ENCODE measurements at places on chromosomes 5 and 9.

DNA sequence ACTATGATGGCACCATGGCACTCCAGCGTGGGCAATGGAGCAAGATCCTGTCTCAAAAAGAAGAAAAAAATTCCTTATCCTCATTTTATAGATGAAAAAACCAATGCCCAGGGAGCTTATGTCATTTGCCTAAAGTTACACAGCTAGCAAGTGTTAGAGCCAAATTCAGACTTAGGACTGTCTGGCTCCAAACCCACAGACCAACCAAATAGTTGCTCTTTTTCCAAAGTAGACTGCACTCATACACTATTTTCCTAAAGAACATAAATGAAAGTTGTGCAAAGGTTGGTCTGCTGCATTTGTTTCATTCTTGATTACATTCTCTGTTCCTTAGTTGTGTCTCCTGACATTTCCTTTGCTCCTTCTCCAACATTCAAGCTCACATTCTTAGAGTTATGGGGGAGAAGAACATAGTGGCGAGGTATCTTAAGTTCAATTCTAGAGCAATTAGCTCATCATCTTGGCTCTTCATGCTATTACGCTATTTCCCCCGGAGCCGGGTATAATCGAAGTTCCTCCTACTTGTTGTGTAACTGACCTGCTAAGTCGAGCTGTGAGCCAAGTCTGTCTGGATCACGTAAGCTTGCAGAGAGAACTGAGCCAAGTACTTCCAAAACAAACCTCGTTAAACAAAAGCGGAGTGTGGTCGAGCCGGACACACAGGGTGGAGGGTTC is 138.3 kb downstream of the RFK start:
- DNase-seq = no peak

GRCh38 chr9:77210116-77210515 is 32.8 kb downstream of the VPS13A start:
- no peak for DNase-seq

- no peak for DNase-seq
Observed at GRCh38 chr9:34582787-34583186, 6.7 kb downstream of the CNTFR start.

- no peak for DNase-seq
Observed at GRCh38 chr5:128774605-128775004, 190.7 kb upstream of the SLC27A6 start.

DNA sequence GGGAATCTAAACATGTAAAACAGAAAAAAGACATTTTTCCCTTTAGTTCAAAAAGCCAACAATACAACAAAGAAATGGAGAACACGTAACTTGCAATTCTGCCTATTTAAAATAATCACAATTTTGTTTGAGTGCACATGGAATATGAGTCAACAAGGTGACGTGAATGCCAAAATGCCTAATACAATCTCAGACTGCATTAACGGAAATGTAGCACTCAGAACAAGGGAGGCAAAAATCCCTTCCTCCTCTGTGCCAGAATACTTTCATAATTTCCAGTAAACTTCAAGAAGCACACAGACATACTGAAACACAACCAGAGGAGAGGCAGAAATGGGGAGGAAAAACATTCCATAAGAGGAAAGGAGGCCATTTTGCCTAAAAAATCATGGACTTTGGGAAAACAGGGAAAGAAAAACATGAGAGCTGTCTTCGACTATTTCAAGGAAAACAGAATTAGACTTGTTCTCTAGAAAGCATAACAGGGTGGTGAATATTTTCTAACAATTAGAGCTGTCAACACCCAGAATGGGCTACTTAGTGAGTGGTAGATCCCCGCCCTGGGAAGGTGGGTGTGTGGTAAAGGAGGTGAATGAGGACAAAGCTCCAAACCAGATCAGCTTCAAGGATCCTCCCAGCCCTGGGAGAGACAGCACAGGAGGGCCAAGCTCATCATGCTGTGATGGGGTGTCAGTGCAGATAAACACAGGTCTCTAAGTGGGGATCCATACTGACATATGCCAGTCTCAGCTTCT is 48.2 kb downstream of the ABCA1 start:
- no peak for DNase-seq

DNA sequence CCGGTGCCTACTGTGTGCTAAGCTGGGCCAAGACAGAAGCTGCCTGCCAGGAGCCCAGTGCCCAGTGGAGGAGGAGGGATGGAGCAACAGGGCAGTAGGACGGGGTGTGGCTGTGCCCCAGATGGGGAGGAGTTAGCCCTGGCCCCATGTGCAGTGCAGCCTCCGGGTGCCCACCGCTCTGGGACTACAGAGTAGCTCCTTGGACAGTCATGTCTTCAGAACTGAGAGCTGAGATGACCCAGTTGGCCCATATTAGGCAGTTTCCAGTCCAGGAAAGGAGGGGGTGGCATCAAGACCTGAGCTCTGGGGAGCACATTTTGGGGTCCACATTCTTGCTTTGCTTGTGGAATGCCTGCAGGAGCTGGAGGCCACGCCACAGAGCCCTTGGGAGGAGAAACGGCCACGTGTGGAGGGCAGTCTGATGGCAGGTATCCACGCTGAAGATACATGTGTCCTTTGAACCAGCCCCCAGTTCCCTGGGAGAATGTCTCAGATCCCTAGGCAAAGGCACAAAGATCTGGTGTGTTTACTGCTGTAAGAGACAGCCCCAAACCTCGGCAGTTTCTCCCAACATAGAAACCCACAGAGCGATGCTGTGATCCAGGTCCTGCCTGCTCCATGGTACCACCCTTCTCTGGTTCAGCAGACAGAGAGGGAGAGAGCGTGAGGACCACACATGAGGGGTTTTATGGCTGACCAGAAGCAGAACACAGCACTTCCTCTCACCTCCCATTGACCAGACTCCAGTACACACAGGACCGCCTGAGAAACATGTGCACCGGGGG is 46.8 kb upstream of the FCN1 start:
- no peak for DNase-seq

DNA sequence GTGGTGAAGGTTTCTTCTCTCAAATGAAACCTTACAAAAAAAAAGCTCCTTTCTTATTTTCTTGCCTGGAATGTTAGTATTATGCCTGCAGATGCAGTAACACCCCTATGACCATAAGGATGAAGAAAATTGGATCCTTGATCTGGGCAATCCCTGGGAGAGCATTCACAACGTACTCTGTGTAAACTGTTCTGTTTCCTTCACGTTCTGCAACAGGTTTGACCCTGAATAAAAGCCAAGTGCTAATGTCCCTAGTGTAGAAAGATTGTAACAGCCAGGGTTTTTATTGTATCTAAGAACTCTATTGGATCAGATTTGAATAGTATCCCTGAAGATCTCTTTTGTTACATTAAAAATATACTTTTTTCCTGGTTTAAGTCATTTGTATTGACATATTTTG is 1639.6 kb upstream of the ACO1 start:
- DNase-seq = no peak

- no peak for DNase-seq
Observed at GRCh38 chr9:97966493-97966892, 16.6 kb upstream of the ANP32B start.

DNA sequence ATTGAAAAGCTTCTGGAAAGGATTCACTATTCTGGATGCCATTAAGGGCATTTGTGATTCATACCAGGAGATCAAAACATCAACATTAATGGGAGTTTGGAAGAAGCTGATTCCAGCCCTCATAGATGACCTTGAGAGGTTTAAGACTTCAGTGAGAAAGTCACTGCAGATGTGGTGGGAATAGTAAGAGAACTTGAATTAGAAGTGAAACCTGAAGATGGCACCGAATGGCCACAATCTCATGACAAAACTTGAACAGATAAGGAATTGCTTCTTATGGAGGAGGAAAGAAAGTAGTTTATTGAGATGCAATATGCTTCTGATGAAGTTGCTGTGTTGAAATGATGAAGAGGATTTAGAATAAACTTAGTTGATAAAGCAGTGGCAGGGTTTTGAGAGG is 254.6 kb upstream of the SLC24A2 start:
- no peak for DNase-seq

DNA sequence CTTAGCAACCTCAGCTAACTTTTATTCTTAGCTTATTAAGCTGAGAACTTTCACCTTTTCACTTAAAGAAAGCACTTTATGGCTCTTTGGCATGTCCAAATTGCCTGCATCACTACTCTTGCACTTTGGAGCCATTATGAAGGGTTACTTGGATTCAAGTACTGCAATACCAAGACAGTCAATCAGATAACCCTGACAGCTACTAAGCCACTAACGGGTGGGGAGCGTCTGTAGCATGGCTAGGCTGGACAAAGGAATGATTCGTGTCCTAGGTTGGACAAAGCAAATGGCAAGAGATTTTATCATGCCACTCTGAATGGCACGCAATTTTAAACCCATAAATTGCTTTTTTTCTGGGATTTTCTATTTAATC is 39.6 kb downstream of the TRPM6 start:
- DNase-seq = no peak

- DNase-seq = no peak
Observed at GRCh38 chr5:19285286-19285685, 702.7 kb downstream of the CDH18 start.

GRCh38 chr9:34341659-34342295 is 12.4 kb downstream of the NUDT2 start:
- DNase-seq = no peak

GRCh38 chr5:543755-544674 is 19.8 kb upstream of the SLC9A3 start:
- no peak for DNase-seq

DNA sequence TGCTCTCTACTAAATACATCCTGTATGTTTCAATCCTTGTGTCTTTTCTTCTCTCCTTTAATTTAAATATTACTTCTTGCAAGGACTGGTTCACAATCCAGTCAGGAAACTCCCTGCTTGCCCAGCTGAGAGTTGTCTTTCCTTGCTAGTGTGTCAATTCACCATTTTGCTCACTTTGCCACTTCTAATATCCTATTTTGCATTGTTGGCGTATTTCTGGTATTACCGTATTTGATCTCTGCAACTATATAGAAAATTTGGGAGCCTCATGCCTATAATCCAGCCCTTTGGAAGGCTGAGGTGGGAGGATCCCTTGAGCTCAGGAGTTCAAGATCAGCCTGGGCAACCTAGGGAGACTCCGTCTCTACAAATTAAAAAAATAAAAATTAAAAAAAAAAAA is 90.5 kb upstream of the TTC23L start:
- no peak for DNase-seq

DNA sequence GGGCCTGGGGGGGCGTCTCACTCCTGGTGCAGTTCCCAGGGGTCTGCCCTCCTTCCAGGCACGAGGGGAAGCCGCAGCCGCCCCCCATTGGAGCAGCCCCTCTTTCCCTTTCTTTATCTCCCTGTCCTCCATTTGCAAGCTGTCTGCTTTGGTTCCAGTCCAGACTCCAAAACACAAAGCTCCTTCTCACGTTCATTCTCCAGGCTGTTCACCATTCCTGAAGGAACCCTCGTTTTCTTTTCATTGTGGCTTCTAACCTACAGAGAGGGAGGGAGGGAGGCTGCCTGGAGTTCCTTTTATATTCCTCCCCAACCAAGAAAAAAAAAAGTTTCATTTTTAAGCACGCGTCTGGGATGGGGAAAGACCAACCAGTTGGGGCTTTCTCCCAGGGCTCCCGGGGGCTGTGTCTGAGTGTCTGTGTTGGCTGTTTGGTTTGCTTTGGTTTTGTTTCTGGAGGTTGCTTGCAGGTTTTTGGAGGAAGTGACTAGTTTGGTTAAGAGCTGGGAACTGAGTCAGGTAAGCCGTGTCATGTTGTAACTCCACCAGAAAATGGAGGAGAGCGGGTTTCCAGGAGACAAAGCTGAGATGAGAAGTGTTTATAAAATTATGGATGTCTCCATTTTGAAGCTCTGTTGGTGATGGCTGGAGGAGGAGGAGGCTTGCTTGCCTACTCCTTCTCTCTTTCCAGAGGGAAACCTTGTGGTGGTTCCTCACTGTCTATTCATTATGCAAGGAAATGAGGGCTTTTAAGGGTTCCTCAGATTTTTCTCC is 1.6 kb downstream of the ZNF462 start:
- no peak for DNase-seq

DNA sequence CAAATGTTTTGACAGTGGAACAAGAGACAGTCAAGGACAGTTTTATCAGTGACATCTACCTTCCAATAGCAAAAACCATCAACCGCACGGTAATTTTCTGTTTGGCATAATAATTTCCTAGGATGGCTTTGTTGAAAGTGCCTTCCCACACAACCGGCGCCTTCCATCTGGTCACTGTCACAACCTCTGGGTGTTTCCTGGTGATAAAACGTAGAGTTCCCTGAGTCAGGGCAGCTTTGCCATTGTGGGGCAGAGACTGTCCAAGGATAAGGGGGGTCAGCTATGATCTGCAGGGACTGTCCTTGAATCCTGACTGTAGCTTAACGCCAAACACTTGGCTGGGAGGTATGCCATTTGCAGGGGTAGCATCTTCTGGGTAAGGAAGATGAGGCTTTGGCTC is 47.6 kb downstream of the GGTA1 start:
- DNase-seq = no peak

DNA sequence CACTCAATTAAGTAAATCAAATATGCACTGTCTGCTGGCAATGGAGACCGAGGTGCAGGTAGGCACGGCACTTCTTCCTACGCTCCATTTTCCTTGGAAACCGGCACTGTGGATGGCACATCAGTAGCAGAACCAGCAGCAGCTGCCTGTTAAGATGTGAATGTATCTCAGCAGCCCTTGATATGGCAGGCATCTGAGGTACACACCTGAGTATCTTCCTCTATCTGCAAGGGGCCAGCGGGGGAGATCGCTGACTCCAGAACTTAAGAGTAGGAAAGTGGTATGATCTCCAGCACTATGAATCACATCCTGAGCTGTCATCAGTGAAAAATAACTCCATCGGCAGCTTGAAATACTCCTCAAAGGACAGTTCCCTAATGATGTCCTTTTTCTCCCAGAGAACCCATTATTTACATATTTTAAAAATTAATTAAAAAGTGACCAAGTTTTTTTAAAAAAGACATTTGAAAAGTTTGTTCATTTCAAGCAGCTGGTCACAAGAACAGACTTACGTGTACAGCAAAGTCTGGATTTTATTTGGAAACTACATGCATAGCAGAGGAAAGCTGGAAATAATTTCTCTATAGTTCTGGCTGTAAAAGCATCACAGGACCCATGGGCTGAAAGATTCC is 97.1 kb downstream of the ADAMTS12 start:
- DNase-seq = no peak

GRCh38 chr5:100430268-100431195 is 104.6 kb upstream of the FAM174A start:
- DNase-seq = peak; percentile 11

DNA sequence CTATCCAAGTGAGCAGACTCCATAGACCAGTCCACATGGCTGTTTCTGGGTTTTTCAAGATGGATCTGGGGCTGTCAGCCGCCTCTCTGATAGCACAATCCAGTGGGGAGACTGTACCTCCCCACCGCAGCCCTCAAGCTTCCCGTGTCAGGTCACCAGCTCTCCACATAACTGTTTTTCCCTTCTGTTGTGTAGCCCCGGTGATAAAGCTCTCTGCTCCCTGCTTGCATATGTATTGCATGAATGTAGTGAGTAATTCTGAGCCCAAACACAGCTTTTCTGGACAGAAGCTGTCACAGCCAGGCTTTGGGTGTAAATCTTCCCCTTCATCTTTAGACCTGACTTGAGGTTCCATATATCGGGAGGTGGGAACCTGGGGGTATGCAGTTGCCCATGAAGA is 23.1 kb upstream of the CFAP157 start:
- DNase-seq = no peak

GRCh38 chr5:59562756-59563389 is 330.7 kb downstream of the PDE4D start:
- no peak for DNase-seq

All from progenitor cell of endocrine pancreas (in vitro differentiated cells).